Naive thymus-derived CD8-positive, alpha-beta T cell (primary cell): ENCODE measurements at places on chromosomes 16 and 17. TPM values are rescaled to one million over a fixed set of nuclear protein-coding genes. Genes with fewer than 3 reads are reported as not detected.

FOXJ1 gene
- total RNA-seq, result 3.7 TPM

SCGB1C2 gene
- not detected for total RNA-seq

SRL gene
- total RNA-seq, result not detected

PMFBP1 gene
- 0.99 TPM for total RNA-seq

RASD1 gene
- total RNA-seq, result 4.2 TPM

NACA2 gene
- total RNA-seq, result not detected

NFATC2IP gene
- 116 TPM for total RNA-seq

DOC2A gene
- not detected for total RNA-seq

SKAP1 gene
- total RNA-seq, result 74.6 TPM

LGALS9B gene
- total RNA-seq, result not detected

GRCh38 chr17:51730303-51731050 is 428.0 kb downstream of the CA10 start:
- DNase-seq, result no peak

GRCh38 chr17:35416659-35417058 is 15.6 kb downstream of the SLFN12 start:
- no peak for DNase-seq

- no peak for DNase-seq
Measured at GRCh38 chr16:24975428-24975889, 39.7 kb downstream of the ARHGAP17 start.

DNA sequence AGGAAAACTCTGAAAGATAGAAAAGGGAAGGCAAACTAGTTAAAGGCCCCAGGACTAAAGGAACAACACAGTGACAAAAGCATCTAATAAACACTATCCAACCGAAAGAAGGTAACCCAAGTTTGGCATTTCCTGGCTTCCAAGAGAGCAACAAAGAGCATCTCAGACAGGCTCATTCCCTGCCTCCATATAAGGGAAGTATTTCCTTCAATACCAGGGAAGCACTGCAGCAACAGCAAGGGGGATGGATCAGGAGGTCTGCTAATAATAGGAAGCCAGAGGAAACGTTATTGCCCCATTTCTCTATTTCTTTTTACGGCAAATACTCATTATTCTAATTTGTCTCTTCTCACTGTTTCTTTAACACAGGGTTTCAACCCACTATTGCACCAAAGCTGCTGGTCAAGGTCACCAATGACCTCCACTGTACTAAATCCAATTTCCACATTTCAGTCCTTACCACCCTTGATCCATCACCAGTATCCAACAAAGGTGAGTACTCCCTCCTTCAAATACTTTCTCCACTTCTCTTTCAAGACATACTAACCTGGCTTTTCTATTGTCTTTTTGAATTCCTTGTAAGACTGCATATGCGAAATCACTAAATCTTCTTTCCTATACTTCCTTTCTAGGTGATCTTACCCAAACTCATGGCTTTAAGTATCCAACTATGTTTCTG is 86.1 kb downstream of the KANSL1 start:
- DNase-seq, result no peak

- no peak for DNase-seq
Measured at GRCh38 chr16:87246269-87247065, 70.7 kb downstream of the C16orf95 start.

GRCh38 chr17:1755252-1755826 is 6.5 kb upstream of the SERPINF1 start:
- no peak for DNase-seq

DNA sequence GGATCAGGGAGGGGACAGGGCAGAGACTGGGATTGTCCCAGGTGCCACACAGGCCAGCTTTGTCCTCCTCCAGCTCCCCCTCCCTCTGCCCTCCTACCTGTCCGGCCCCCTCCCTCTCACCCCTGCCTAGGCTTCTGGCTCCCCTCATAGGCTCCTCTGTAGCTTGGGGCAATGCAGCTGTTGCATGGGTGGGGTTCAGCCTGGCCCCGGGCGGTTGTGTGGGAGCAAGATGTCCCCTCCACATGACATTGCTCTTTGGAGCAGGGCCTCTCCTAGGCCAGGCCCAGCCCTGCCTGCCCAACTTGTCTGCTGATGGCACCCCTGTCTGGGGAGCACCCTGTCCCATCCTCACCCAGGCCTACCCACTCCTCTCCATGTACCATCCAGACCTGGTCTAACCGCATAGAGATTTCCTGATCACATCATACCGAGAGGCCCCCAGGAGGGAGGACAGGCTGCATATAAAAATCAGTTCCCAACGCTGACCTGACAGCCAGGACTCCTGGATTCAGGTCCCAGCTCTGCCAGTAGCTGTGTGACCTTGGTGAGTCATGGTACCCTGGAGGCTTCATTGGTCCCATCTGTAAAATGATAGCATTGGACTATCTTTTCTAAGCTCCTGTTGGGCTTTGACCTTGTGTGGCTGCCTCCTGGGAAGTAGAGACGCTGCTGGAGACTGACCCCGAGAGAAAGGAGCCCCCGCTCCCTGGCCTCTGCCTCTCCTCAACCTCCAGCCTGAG is 48.8 kb upstream of the DLX4 start:
- DNase-seq, result no peak

DNA sequence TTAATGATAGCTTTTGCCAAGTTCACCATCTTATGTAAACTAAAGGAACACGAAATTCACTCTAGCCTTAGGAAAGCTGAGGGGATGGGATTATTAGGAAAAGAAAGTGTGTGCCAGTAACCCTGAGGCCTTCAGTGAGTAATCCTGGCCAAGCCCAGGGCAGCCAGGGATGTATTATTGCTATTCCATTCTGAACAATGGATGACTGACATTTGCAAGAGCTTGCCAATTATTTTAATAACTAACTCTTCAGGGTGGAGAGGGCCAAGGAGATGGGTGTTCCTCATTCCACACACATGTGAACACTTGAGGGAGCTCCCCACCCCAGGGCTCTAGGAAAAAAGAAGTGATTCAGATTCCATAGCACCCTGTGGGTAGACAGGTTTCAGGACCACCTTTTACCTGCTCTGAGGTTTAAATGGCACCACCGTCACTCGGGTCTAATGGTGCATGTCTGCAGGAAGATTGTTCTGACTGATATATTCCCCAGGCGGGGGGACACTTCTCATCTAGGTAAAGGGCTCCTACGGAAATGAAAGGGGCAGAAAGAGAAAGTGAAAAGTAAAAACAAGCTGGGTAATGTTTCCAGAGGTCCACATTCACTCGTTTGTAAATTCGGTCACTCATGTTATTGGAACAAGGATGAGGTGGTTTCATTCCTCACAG is 41.5 kb downstream of the TK2 start:
- DNase-seq, result no peak

- no peak for DNase-seq
Measured at GRCh38 chr16:23342083-23342640, 40.1 kb downstream of the SCNN1B start.

DNA sequence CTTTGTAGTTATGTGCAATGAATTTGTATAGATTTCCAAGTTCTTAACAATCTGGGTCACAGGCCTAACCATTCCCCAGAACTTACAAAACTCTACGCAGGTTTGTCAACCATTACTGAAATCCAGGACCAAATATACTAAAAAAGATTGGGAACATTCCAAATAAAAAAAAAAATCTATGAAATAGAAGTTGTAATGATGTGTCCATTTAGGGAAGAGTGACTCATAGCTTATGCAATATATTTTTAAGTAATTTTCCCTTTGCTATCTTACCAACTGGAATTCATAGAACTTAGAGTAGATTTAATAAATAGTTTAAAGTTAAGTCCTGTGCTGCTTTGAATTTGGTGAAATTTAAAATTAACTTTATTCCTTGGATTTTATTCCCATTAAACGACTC is 393.2 kb downstream of the PMP22 start:
- no peak for DNase-seq

DNA sequence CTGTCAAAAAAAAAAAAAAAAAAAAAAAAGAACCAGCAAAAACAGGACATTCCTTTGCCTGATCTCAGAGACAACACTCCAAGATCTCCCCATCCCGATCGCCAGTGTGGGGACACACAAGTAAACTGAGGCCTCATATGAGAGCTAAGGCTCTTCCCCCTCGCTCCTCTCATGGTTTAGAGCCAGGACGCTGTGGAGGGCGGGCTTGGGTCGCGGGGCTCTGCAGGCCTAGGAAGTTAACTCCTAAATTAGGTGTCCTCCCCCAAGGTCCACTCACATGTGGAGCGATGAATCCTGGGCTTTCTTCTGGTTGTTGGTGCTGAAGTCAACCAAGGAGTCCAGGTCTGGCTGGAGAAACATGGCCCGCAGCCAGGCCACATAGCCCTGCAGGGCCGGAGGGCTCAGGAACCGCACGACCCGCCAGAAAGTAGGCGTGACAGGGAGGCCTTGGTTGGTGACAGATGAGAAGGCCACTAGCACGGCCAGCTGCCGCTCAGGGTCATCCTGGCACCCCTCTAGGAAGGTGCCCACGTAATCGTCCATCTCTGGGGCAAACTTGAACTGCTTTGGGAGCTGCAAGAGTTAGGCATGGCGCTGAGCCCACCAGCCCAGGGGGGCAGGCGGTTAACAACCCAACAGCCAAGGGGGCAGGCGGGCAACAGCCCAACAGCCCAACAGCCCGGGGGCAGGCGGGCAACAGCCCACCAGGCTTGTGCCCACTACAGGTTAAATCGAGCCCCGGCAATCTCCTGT is 5.2 kb downstream of the MYBBP1A start:
- DNase-seq, result no peak

GRCh38 chr17:14886200-14886739 is 378.9 kb downstream of the PMP22 start:
- DNase-seq, result no peak

- no peak for DNase-seq
Measured at GRCh38 chr17:75551266-75551665, 25.8 kb downstream of the LLGL2 start.

DNA sequence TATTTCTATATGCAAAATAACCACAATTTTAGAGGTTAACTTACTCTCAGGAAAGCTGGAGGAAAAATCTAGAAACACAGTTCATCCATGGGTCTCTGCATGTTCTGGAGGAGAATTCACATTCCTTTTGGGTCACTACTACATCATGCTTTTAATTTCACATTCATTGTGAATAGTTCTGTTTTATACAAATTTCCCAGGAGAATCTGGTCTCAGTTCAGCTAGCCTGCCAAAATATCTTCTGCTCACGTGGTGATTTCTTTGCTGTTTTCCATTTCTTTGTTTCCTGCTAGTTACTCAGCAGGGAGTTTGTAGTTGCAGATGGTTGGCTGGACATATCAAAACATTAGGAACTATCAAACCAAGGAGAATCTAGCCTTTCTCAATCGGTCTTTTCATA is at the start of gene ABCA9:
ABCA9 (minus strand) TSS at position 106 of the 400 bp plus-strand sequence. CDS start 9,801 bp downstream, outside the sequence.
- no peak for DNase-seq

GRCh38 chr16:25542306-25542705 is 149.5 kb upstream of the HS3ST4 start:
- no peak for DNase-seq

DNA sequence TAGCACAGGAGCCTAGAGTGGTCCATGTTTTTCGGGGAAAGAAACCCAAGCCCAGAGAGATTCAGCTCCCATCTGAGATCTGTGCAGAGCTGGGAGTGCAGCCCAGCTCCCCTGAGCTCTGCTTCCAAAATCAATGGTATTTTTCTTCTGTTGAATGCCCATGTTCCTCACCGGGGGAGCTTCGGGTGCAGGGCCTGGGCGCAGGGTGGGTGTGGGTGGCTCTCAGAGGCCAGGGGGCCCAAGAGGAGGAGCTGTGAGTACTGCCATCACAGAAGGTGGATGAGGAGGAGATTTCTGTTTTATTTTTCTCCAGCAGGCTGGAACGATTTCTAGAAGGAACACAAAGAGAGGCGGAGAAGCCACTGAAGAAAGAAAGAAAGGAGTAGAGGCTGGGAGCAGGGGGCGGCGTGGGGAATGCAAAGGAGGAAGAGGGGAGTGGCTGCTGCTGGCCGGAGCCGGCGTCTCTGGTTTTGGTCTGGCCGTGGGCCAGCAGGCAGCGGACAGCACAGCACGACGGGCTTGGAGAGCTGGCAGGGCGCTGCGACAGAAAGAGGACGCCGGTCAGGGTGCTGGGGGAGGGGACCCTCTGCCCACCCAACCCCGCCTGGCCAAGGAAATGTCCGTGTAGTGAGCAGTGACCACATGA is 76.2 kb upstream of the KSR1 start:
- no peak for DNase-seq

DNA sequence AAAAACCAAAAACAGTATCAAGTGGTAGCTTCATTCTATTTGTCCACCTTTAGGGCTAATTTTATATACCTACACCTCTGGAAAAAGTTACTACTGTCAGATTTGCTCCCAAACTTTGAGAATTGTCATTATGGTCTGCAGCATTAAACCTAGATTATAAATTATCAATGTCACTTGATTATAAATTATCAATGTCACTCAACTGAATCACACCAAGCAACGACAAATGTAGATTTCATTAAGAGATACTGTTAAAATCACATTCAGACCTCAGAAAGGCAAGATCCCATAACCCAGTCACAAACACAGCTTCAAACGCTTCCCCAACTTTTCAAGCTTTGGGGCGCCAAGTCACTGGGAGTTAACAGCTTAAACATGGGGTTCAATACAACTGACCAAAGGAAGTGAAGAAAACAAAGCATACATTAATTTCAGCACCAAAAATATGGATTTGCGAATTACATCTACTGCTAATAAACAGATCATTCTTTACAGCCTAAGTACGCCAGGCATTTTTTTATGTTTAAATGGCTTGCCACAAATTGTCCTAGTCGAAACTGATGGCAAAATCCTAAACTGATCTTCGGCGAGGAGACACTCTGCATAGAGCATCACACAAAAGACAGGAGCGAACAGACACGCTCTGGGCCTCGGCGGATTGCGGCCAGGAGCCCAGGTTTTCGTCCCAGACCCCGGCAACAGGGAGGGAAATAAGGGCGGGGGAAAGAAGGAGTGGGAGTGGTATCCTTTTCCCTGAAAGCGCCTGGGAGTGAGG is 981 bp downstream of the GLG1 start:
- no peak for DNase-seq

GRCh38 chr17:33962857-33963655 is 292.0 kb upstream of the CCL2 start:
- DNase-seq, result no peak

DNA sequence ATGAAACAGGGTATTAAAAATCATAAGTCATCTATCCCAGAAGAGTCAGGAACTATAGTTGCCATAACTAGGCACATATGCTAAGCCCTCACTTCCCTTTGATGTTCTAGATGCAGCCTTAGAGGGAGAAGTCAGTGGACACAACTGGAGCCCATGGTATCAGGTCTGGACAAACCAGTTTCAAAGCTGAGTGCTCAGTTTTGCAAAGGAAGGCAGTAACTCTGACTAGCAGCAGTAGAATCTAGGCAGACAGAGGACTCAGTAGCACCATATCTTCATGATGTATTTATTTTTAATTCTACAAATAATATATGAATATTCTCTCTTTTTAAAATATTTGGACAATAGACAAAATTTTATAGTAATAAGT is 11.7 kb upstream of the FAM20A start:
- DNase-seq, result no peak

DNA sequence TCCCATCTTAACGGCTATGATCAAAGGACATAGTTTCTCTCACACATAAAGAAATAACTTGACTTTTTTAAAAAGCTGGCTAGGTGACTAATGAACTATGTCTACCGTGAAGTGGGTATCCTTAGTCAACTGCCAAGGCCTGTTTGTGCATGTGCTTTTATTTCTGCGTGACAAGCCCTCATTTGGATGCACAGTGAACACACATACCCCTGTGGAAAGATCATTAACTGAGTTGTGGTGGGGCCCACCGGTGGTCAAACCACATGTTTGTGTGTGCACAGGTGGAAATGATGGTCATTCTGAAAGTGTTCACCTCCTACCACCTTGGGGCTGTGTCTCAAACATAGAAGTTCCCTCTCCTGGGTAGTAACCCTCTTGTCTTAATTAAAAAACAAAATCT is 256.1 kb upstream of the SALL1 start:
- no peak for DNase-seq
